ENCODE measurements at places on chromosomes 11 and 22. TPM values are rescaled to one million over a fixed set of nuclear protein-coding genes. Genes with fewer than 3 reads are reported as not detected.

DNA sequence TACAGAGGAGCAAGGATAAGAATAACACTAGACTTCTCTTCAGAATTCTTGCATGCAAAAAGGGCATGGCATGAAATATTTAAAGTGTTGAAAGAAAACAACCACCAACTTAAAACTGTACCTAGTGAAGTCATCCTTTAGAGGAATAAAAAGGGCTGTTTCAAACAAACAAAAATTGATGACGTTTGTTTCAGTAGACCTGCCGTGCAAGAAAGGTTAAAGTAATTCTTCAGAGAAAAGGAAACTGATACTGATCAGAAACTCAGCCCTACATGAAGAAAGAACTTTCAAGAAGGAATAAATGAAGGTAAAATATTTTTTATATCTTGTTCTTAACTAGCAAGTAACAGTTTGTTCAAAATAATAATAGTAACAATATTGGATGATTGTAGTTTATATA lies 27.5 kb downstream of the MRGPRX2 start:
- no peak for DNase-seq

GRCh38 chr22:23895599-23896144 lies 1.5 kb downstream of the MIF start:
- no peak for DNase-seq

GRCh38 chr11:128629516-128630106 lies 42.3 kb upstream of the ETS1 start:
- DNase-seq = no peak

- no peak for DNase-seq
These were observed 14.0 kb downstream of the RAC2 start for GRCh38 chr22:37229805-37230672.

DNA sequence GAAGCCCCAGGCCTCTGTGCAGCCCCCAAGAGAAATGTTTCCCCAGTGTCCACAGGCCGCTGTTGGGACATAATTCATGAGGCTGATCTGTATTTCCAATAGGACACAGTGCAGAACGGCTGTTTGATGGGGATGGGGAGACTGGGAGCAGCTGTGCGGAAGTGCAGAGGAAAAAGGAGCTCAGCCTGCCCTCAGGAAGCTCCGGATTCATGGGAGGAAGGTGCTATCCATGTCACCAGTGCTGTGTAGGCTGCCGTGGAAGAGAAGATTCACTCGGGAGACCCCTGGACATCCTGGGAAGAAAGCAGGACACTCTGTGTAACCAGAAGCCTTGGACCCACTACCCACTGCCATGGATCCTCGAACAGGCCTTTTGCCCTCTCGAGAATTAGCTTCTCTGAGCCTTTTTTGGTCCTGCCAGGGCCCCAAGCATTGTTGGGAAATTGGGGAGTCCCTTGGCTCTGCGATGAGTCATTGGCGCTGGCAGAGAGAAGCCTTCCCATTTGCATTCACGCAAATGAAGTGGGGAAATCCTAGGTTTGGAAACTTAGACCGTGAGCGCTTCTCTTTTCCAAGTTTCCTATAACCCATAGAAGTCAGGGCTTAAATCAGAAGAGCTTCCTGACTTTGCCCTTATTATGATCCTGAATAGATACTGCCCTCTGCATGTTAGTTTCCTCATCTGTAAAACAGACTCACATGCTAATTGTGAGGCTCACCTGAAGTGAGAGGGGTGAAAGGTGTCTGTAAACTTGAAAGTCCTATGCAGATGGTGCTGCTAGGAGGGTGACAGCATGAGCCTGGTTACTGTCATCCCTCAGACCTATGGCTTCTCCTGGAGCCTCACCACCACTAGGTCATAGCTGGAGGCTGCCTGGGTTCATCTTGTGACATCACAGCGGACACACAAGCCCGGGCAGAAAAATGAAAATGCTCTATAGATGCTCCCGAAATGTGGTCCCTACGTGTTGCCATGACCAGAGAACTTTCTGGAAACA lies 229.2 kb upstream of the B3GAT1 start:
- no peak for DNase-seq

- DNase-seq = peak; percentile 73
These were observed 29.7 kb downstream of the FAM83F start for GRCh38 chr22:40024201-40025061.

The NRIP3 gene
- total RNA-seq = 1.6 TPM

- DNase-seq = no peak
These were observed 6.7 kb downstream of the PAMR1 start for GRCh38 chr11:35518766-35519165.

The KDM4D gene
- 0.94 TPM for total RNA-seq

GRCh38 chr11:16909359-16910035 lies 104.7 kb downstream of the PLEKHA7 start:
- DNase-seq = no peak

The OR6A2 gene
- total RNA-seq = 0.25 TPM

GRCh38 chr22:22213231-22213630 lies 31.4 kb upstream of the VPREB1 start:
- DNase-seq = no peak

GRCh38 chr22:23112472-23113012 lies 29.2 kb downstream of the RSPH14 start:
- DNase-seq = no peak

DNA sequence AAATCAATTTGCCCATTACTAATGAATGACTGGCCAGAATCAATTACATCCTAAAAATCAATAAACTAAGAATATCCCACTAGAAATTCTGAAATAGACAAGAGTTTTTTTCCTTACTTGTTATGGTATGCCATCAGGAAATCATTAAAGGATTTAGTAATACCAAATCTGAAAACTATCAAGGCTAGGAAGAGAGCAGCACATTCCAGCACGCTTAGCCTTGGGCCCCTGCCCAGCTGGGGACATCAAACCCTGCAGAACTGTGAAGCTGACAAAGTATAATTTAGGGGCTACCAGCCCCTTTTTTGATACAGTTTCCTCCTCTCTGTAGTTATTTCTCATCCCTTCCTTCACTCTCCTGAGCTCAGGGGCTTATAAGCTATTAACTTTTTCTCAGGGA lies 247.8 kb upstream of the ZC3H12C start:
- no peak for DNase-seq

DNA sequence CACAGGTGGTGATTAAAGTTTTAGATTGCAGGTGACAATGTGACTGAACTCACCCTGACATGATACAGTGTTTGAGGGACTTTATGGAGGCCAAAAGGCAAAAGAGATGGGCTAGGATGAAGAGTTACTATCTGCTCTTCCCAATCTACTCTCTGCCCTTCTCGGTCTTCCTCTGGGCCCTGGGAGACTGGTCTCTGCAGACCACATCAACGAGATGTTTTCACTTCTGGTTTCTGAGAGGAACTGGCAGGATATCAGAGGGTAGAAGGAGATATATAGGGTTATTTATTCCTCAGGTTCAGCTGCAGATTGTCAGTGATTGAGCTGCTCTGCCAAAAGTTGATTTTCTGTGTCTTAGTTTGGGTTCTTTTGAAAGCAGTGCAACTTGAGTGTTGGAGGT lies 32.4 kb upstream of the CD44 start:
- DNase-seq = no peak

DNA sequence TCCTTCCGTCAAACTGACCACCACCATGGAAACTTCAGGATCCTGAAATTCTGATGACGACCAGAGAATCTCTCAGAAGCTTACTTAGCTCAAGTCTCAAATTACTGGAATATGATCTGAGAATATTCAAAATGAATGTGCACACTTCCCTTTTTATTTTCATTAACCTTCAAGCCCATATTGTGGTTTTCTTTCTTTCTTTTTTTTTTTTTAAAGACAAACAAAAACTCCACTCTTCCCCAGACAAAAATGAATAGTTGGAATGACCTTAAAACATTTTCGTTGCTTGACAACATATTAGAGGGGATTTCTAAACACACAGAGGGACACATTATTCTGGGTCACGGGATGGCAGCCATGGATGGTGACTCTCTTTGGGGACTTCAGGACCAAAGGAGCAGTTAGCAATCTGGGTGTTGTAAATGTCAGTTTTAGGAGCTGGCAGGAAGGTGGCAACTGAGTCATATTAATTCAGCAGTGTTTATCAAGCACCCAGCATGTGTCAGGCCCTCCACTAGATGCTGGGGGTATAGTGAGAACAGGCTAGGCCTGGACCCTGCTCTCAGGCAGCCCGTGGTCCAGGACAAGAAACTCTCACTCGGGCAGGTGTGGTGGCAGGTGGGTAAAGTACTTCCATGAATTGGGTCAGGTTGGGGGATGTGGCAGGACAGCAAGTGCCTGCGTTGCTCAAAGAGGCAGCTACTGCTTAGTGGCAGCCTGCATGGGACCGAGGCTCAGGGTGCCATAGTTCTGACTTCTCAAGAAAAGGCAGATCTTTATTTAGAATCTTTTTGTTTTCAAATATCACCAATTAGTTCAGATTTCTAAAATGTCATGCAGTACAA lies 126.1 kb downstream of the HIPK3 start:
- no peak for DNase-seq
